Kasumi-1 (cell line): ENCODE measurements at places on chromosomes 4 and X.

DNA sequence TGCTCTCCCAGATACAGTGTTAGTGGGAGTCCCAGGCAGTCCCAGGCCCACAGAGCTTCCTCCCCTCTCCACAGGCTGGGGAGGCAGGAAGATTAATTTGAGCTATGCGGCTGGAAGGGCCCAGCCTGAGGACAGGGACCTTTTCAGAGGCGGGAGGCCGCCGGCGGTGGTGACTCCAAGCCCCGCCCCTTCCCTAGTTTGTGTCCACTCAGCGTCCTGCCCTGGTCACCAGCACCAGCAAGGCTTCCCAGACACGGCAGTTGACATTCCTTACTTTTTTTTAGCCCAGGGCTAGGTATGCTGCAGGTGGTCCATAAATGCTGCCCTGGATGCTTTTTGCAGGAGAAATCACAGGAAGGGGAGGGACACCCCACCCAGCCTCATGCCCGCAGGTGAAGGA is 67.7 kb upstream of the LRPAP1 start:
- DNase-seq, result no peak

GRCh38 chrX:5672099-5672498 is 556.6 kb downstream of the NLGN4X start:
- no peak for DNase-seq

DNA sequence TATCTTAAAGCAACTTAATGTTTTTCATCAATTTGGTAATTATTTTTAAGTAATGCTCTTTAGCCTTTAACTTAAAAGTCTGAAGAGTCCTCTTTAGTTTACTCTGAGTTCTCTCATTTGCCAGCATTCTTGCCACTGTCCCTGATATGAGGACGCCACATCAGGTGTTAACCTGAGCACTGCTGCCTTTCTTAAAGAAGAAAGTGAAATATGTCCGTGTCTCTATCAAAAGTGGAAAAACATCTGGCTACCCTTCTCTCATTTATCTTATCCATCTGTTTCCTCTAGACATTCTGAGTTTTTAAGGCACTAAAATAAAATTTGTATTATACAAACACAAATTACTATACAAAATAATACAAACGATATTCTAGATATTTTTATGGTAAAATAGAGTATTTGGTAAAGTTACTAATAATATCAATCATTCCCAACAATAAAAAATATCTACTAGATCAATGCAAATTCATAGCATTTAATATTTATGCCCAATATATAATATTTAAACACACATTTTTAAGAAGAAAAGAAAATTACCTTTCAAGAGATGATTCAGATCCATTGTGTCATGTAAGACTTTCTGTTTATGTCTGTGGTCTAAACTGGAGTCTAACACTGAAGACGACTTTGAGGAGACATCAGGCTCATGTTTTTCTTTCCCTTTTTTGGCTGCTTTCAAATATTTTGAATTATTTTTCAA is 14.0 kb downstream of the CFAP97 start:
- DNase-seq, result no peak

GRCh38 chr4:84901173-84901572 is 65.3 kb downstream of the WDFY3 start:
- no peak for DNase-seq
